ENCODE measurements at places on chromosomes 7 and 10.

DNA sequence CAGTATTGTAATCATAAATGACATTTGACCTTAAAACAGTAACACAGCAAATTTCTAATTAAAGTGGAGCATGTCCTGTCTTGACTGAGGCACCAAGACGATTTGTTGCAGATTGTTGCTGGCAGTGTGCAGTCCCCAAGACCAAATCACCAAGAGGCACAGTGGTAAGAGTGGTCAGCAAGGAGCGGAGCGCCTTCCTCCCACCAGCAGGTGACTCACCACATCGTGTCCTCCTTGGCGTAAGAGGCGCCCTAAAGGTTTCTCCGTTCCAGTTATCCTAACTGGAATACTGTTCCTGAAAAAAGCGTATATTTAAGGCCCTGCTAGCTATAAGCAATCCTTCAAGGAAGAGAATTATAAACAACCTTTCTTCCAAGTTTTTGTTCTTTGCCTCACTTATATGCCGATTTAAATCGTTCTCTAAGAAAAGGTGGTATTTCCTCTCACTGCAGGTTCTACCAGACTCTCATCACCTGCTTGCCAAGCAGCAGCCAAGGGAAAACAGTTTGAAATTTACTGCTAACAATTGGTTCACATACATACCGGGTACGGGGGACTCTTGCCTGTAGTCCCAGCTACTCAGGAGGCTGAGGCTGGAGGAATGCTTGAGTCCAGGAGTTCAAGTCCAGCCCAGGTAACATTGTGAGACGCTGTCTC, 10.7 kb upstream of the REPIN1 start:
- DNase-seq, result no peak

- DNase-seq, result no peak
These were observed 224.1 kb downstream of the GLI3 start for GRCh38 chr7:42012786-42013360.

GRCh38 chr7:149297034-149297755, 35.2 kb downstream of the ZNF783 start:
- no peak for DNase-seq

DNA sequence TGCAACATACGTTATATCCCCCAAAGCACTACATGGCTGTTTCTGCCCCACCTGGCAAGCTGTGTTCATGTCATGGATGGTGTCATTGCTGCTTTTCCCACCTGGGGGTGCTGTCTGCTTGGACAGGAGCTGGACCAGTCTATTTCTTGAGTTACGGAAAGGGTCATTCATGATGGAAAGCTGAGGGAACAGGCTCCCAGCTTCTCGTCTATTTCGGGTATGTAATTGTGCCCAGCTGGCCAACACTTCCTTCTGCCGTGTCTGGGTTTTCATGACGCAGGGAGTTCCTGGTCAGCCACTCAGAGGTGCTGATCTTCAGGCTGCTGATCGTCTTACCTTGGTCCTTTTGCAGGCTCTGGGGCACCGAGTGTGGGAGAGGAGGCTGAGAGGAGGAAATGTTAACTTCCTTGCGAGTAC, 8.6 kb downstream of the BTBD16 start:
- DNase-seq, result peak; percentile 56

DNA sequence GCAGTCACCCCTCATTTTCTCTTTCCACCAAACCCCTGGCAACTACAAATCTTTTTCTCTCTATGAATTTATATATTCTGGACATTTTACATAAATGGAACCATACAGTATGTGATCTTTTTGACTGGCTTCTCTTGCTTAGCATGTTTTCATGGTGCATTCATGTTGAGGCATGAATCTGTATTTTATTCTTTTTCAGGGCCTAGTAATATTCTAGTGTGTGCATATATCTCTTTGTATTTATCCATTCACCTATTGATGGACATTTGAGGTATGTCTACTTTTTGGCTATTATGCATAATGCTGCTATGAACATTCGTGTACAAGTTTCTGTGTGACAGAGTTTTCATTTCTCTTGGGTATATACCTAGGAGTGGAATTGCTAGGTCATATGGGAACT, 78.2 kb downstream of the HACD1 start:
- DNase-seq, result no peak

GRCh38 chr10:17913604-17914003, 38.1 kb upstream of the SLC39A12 start:
- no peak for DNase-seq

GRCh38 chr10:5929442-5929841, 39.4 kb downstream of the FBH1 start:
- no peak for DNase-seq

GRCh38 chr7:98038321-98038720, 48.3 kb upstream of the OCM2 start:
- DNase-seq, result no peak

- DNase-seq, result no peak
These were observed 24.6 kb downstream of the AGK start for GRCh38 chr7:141575654-141576448.

DNA sequence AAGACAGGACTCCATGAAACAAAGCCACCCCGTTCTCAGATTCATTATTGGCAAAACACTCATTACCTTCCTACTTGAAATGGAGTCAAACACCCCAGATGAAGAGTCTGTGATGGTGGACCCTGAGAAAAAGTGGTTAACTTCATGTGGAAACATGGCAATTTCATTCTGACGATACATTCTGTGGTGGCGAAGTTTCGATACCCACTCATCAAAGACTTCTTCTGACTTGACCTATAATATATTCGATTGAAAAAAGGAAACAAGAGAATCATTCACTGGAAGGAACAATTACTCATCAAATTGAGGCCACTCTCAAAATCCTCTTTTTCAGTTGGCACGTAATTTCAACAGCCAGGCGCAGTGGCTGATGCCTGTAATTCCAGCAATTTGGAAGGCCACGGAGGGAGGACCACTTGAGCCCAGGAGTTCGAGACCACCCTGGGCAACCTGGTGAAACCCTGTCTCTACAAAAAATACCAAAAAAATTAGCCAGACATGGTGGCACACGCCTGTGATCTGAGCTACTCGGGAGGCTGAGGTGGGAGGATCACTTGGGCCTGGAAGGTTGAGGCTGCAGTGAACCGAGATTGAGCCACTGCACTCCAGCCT, 108.8 kb upstream of the GSDME start:
- DNase-seq, result no peak

Measured in retina (tissue), 1 donor.